ENCODE measurements at places on chromosomes 1 and 21. TPM values are rescaled to one million over a fixed set of nuclear protein-coding genes. Genes with fewer than 3 reads are reported as not detected.

C1orf56 gene
- total RNA-seq: 16.2 TPM

DNA sequence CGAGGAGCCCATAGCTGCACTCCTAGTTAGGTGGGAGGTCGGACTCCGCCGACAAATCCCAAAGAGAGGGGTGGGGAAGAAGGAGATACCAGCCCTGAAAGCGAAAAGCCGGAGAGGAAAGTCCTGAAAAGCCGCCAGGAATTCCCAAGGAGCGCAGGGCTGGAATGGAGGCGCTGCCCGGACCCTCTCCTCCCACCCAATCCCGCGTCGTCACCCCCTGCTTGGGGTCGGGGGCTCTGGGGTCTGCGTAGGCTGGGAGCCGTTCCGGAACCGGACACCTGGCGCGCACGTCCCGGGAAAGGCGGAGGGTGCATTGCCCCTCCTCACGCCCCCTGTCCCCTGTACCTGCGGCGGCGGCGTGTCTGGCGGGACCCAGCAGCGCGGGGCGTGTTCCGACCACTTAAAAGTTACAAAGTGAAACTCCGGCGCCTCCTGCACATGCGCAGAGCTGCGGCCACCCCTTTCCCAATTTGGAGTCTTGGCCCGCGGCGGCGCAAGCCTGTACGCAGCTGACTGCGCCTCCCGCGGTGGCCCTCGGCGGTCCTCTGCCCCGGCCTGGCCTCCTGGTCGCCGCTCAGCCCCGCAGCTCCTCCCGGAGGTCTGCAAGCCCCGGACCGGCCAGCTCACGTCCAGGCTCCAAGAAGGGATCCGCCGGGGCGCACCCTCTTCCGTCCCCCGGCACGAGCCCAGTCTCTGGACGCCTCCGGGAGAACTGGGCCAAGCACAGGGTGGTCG is at the start of gene TMEM63A:
Gene TMEM63A (minus strand): TSS at position 422 of the 735 bp plus-strand sequence. CDS start 4,800 bp downstream, outside the sequence.
- peaks cover 46% of the 10 kb centered on the region for H3K4me1 ChIP-seq
- peak; percentile 94 for DNase-seq
- peak within 1 kb of the TSS; percentile 96 for H3K4me3 ChIP-seq
- no peaks in the 10 kb centered on the region for H3K36me3 ChIP-seq

DNA sequence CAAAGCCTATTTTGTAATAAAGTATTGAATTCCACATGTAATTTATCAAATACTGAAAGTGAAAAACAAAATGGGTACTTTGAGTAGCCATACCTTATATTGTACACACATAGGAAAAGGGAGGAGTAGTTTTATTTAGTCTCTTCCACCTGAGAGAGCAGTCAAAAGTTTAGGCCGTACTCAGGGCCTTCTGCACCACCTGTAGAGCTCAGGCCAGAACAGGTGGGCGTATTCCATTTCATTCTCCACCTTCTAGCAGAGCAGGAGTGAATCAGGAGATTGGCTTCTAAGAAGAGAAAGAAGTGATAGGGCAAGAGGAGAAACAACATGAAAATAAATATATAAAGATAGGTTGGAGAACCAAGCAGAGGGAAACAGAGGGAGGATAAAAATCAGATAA is 44.0 kb downstream of the TRAF5 start:
- H3K4me3 ChIP-seq: no peak overlapping the region
- DNase-seq: no peak
- peaks cover 7% of the 10 kb centered on the region for H3K36me3 ChIP-seq
- H3K4me1 ChIP-seq: no peaks in the 10 kb centered on the region
- H3K27ac ChIP-seq: no peak overlapping the region

DNA sequence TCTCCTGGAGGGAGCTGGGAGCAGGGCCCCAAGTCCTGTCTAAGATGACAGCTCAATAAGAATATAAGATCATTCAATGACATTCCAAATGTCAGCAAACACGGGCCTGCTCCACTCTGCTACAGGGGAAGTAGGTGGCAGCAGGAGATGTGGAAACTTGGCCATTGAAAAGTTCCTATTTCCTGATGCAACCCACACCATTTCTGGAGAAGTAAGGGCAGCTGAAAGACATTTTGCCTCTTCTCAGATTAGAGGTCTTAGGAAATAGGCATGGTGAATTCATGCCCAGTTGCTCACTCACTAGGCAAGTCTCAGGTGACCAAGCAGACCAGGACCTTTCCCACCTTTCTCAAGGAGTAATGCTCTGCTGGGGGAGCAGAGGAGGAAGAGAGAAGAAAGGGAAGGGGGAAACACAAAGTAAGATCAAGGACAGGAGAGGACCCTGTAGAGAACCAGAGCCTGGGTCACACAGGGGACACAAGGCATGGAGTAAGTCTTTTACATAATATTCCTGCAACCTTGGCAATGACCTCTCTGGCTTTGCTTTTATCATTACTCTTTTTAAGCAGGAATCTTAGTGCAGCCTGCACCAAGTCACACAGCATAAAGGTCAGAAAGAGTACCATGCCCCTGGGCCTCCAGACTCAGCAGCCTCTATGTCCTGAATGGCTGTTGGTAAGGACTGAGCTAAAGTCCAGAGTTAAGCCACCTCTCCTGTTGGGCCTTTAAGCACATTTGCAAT is 68.9 kb downstream of the DMAP1 start:
- peaks cover 13% of the 10 kb centered on the region for H3K36me3 ChIP-seq
- H3K27ac ChIP-seq: no peak overlapping the region
- no peak for DNase-seq
- H3K4me1 ChIP-seq: no peaks in the 10 kb centered on the region

OR10Z1 gene
- total RNA-seq: not detected

GRCh38 chr1:81547912-81548303 is 252.8 kb upstream of the ADGRL2 start:
- no peaks in the 10 kb centered on the region for H3K27me3 ChIP-seq
- H3K36me3 ChIP-seq: no peaks in the 10 kb centered on the region
- H3K4me3 ChIP-seq: no peak overlapping the region
- H3K27ac ChIP-seq: no peak overlapping the region
- H3K4me1 ChIP-seq: no peaks in the 10 kb centered on the region

SYCP1 gene
- not detected for total RNA-seq

IFNAR2 gene
- total RNA-seq: 5.4 TPM

DNA sequence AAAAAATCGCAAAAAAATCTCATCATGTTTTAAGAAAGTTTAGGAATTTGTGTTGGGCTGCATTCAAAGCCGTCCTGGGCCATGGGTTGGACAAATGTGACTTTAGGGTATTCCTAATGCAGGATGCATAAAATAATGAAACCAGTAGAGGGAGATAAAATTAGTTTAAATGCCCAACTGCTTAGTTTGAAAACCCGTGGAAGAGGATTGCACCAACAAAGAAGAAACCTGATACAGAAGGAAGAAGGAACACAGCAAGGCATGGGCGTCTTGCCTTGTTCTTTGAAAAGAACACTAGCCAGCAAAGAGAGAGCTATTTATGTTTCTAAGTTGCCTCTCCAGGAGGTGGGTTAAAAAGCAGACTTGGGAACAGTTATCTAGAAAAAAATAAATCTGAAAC is 37.9 kb downstream of the WDR3 start:
- no peak overlapping the region for H3K27ac ChIP-seq
- no peaks in the 10 kb centered on the region for H3K4me1 ChIP-seq
- H3K36me3 ChIP-seq: no peaks in the 10 kb centered on the region
- DNase-seq: no peak
- no peak overlapping the region for H3K4me3 ChIP-seq

KRTAP11-1 gene
- not detected for total RNA-seq

GRCh38 chr1:153428073-153428638 is 11.8 kb downstream of the S100A7A start:
- H3K4me3 ChIP-seq: no peak overlapping the region
- H3K27ac ChIP-seq: no peak overlapping the region
- no peaks in the 10 kb centered on the region for H3K36me3 ChIP-seq
- DNase-seq: peak; percentile 38

CFHR3 gene
- 0.20 TPM for total RNA-seq

SH2D5 gene
- 0.63 TPM for total RNA-seq

NCF2 gene
- 3.2 TPM for total RNA-seq

SPATA46 gene
- total RNA-seq: not detected

RGS5 gene
- total RNA-seq: 43.5 TPM

DNA sequence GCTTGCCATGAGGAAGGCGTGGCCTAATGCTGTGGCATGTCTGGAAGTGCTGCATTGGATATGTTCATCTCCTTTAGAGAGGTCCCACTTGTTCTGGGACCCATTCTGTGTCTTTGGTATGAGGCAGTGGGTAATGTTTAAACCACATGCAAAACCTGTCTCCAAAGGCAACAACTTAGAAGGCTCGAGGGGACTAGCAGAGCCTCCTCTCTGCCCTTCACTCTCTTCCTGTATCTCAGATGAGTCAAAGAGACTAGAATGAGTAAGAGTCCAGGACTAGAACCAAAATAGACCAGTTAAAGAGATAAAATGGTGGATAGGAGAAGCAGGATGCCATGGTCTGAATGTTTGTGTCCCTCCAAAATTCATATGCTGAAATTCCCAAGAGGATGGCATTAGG is 220.8 kb upstream of the KIAA0040 start:
- H3K4me1 ChIP-seq: no peaks in the 10 kb centered on the region
- no peak overlapping the region for H3K4me3 ChIP-seq
- H3K27ac ChIP-seq: no peak overlapping the region
- DNase-seq: no peak

B3GALT2 gene
- total RNA-seq: 27.9 TPM

DNA sequence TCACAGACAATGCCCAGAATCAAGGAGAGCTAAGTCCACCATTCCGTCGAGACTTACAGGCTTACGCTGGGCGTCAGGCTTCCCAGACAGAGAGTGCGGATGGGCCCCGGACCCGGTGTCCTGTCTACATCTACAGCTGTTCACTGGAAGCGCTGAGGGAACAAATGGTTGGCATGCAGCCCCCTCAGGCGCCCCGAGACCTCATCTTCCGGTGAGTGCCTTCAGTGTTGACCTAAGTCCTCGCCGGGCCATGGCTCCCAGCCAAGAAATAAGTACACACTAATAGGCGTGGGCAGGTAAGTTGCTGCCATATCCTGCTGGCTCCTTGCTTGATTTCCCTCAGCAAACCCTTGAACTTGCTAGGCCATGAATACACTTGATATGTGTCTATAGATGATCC is 26.2 kb downstream of the HYI start:
- H3K4me1 ChIP-seq: no peaks in the 10 kb centered on the region
- H3K36me3 ChIP-seq: peaks cover 100% of the 10 kb centered on the region
- H3K27ac ChIP-seq: no peak overlapping the region
- DNase-seq: no peak
- H3K4me3 ChIP-seq: no peak overlapping the region
- H3K27me3 ChIP-seq: no peaks in the 10 kb centered on the region

DNA sequence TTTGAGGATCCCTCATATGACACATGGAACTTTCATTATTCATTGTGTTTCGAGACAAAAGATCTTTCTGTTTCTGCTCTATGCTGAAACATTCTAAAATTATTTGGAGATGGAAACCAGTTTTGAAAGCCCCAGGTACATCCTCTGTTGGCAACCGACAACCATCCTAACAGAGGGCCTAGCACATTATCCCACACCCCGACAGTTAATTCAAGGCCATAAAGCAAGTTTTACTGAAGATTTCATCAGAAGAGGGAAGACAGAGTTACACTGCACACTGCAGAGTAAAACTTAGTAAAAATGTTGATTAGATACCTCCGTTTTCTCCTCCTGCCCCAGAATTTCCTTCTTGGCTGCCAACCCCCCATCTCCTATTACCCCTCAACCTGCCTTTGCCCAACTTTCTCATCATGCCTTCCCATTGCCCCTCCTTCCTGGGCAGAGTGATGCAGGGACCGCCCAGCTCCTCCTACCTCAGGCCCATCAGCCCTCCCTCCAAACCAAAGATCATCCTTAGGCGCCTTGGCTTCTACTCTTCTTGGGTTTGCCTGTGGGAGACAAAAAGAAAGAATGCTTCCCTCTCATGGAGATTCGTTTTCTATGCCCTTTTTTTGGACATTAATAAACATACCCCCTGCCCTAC is 52.9 kb upstream of the CITED4 start:
- no peak overlapping the region for H3K27ac ChIP-seq
- H3K4me1 ChIP-seq: no peaks in the 10 kb centered on the region
- no peaks in the 10 kb centered on the region for H3K36me3 ChIP-seq
- no peak for DNase-seq
- H3K4me3 ChIP-seq: no peak overlapping the region

DNA sequence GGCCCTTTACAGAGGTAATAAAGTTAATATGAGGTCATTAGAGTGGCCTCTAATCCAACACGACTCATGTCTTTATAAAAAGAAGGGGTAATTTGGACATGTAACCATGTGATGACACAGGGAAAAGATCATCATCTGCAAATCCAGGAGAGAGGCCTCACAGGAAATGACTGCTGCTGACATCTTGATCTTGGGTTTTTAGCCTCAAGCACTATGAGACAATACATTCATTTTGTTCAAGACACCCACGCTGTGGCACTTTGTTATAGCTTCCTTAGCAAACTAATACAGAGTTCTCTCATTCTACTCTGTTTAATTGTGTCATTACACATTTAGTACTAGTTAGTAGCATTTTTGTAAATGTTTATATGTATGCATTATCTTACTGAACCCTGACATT is 64.0 kb upstream of the RUNX1 start:
- H3K4me1 ChIP-seq: no peaks in the 10 kb centered on the region
- no peak overlapping the region for H3K27ac ChIP-seq
- H3K4me3 ChIP-seq: no peak overlapping the region
- no peaks in the 10 kb centered on the region for H3K36me3 ChIP-seq
- no peak for DNase-seq

DNA sequence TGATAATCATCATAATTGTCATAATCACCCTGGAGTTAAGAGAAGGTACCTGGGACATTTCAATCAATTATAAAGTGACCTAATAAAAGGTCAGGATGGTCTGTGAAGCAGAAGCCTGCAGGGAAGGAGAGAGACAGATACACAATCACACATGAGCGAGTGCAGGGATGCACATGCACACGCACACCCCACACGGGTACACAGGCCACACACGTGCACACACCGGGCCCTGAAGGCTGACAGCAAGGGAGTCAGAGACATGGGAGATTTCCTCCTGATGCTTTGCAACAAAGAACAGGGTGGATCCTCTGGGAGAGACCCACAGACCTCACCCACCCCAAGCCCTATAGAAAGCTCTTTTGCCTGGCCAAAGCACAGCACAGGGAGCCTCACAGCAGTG is 82.3 kb upstream of the ZC3H12A start:
- no peaks in the 10 kb centered on the region for H3K36me3 ChIP-seq
- H3K4me1 ChIP-seq: no peaks in the 10 kb centered on the region
- H3K4me3 ChIP-seq: no peak overlapping the region
- DNase-seq: no peak

Data from right atrium auricular region (tissue), 2 donors.